ENCODE measurements at places on chromosomes 6 and 20. TPM values are rescaled to one million over a fixed set of nuclear protein-coding genes. Genes with fewer than 3 reads are reported as not detected.

LYRM4 gene
- 30.0 TPM for total RNA-seq

- H3K4me1 ChIP-seq, result no peaks in the 10 kb centered on the region
- no peaks in the 10 kb centered on the region for H3K27me3 ChIP-seq
- no peak overlapping the region for H3K4me3 ChIP-seq
- no peak for DNase-seq
- no peaks in the 10 kb centered on the region for H3K36me3 ChIP-seq
These were observed 229.3 kb upstream of the ECI2 start for GRCh38 chr6:4364711-4365110.

DNA sequence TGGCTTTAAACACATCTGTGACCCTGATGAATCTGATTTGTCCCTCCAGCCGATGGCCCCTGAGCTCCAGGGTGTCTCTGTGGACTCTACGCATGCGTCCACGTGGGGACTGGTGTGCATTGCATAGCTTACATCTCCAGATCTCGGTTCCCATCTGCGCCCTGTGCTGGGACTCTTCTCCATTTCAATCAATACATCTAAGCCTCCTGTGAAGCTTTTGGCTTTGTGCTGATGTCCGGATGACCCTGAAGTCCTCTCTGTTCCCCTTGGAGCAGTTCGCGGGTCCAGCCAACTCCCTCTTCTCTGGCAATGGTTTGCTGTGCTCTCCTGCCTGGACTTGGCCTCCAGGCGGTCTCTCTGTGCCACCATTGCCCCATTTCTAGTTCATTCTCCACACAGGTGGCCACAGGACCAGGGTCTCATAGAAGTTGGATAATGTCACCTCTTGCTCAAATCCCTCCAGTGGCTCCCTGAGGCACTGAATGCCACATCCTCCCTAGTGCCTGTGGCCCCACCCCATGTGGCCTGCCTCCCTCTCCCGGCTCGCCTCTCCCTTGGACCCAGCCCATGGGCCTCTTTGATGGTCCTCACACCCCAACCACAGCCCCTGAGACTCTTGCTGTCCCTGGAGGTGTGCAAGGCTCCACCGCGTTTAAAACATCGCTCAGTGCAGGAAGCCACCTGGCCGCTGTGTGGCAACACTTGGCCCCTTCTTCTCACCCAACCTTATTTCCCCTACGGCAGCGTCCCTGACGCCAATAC lies 155.4 kb downstream of the SYCP2 start:
- DNase-seq, result no peak
- H3K36me3 ChIP-seq, result no peaks in the 10 kb centered on the region
- H3K27ac ChIP-seq, result no peak overlapping the region
- no peak overlapping the region for H3K4me3 ChIP-seq
- peaks cover 3% of the 10 kb centered on the region for H3K27me3 ChIP-seq

- no peaks in the 10 kb centered on the region for H3K4me1 ChIP-seq
- no peaks in the 10 kb centered on the region for H3K36me3 ChIP-seq
- no peak overlapping the region for H3K4me3 ChIP-seq
- no peak for DNase-seq
- no peak overlapping the region for H3K27ac ChIP-seq
These were observed 58.8 kb downstream of the SAMD5 start for GRCh38 chr6:147567141-147567805.

DNA sequence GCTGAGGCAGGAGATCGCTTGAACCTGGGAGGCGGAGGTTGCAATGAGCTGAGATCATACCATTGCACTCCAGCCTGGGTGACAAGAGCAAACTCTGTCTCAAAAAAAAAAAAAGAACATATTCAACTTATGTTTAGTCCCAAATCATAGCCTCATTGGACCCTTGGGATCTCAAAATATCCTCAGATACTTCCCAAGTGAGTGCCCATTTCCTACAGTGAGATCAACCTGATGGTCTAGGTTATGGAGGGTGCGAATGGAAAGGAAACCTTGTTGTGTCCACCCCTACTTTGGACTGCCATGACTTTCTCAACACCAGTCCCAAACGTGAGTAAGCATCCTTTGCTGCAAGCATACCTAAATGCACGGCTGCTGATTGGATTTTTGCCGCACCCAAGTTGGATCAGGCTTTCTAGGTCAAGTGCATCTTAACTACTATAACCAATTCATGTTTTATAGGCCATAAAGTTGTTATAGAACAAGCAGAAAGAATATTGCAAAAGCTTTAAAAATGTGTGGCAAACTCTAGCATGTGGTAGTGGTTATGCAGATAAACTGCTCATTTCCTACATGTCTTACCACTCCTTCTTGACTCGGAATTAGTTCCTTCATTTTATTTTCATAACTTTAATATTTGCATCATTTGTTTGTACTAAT lies 131.2 kb downstream of the PLEKHG1 start:
- no peaks in the 10 kb centered on the region for H3K4me1 ChIP-seq
- H3K36me3 ChIP-seq, result no peaks in the 10 kb centered on the region
- no peak for DNase-seq
- no peaks in the 10 kb centered on the region for H3K27me3 ChIP-seq
